ENCODE measurements at places on chromosomes 4 and X. TPM values are rescaled to one million over a fixed set of nuclear protein-coding genes. Genes with fewer than 3 reads are reported as not detected.

The PCDH19 gene
- 0.59 TPM for total RNA-seq

DNA sequence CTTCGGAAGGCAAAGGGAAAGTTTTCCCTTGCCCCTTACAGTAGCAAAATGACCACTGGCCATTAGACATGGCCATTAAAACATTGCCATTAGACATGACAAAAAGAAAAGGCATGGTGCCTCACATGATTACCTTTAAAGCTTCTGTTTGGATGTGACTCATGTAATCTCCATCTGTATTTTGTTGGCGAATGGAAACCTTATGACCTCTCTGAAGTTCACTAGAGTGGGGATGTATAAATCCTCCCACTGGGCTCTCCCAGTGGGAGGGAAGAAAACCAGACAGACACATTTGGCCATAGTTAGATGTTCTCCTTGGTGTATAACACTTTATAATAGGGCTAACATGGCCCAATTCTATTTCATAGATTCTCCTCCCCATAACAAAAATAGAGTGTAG, 152.6 kb downstream of the MAGEB17 start:
- peak; percentile 59 for DNase-seq

DNA sequence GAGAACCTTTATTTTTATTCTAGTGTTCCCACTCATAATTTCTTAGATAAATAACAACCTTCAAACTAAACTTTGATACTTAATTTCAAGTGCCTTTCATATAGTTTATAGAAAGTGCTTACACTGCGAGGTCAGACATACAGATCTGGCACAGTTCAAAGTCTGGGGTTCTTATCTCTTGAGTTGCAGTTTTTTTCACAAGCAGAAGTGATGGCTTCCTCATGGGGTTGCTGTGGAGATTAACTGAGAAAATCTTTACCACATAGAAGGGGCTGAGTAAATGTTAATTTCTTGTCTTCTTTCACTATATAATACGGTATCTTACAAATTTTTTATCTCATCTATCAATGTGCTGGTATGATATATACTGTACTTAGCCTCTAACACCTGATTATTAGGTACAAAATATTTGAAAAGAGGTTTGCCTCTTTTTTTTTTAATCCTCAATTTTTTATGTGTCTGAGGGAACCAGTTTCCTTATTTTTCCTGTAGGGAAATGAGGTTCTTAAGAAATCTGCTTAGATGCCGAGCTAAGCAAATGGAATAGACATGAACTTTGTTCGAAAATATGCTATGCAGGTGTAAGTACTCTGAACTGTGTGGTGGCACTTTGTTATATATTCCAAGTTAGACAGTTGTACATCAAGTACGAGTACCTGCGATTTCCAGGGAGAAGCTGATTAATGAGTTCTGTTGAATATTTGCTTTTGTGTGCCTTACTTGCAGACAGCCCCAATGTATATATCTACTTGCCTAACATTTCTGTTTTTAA, 3.3 kb downstream of the ING2 start:
- no peak for DNase-seq

DNA sequence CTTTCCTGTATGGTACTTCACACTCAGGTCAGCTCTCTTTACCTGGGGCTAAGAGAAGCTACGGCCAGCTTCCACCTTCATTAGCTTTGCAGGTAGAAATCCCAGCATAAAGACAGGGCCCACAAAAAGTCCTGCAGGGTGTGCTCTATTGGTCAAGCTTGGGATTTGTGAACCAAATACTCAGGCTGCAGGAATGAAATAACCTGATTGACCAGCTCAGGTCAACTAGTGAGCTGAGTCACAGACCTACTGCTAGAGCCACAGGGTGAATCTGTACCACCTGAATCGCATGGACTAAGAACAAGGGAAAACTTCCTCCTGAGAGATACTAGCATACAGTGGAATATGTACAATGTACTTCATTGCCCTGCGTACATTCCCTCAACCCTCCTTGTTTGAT, 172.2 kb downstream of the HHIP start:
- no peak for DNase-seq

The MBNL3 gene
- total RNA-seq, result 2.9 TPM

The MOSPD2 gene
- total RNA-seq, result 29.0 TPM

DNA sequence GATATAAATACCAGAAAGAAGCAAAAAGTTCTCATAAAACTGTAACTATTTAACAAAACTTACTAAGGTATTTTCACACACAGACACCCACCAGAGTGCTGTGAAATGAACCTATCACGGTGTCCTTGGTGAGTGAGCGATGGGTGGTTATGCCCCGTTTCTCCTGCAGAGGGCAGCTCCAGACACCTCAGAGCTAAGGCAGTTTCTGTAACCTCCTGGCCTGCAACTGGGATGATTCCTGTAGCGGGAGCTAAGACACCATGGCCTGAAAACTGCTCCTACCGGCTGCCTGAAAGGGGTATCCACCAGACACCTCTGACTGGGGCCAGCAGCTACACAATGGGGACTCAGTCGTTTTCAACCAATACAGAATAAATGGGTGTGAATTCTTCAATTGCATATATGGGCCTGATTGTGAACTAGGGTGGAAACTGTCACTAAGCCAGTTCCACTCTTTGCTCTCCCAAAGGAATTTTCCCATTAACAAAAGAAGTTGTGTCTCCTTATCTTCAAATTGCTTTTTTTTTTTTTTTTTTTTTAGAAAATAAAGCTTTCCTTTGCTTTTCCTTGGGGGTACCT, 2375.8 kb upstream of the TENM3 start:
- no peak for DNase-seq

The CPZ gene
- total RNA-seq, result 44.5 TPM

The CHRDL1 gene
- 25.9 TPM for total RNA-seq

DNA sequence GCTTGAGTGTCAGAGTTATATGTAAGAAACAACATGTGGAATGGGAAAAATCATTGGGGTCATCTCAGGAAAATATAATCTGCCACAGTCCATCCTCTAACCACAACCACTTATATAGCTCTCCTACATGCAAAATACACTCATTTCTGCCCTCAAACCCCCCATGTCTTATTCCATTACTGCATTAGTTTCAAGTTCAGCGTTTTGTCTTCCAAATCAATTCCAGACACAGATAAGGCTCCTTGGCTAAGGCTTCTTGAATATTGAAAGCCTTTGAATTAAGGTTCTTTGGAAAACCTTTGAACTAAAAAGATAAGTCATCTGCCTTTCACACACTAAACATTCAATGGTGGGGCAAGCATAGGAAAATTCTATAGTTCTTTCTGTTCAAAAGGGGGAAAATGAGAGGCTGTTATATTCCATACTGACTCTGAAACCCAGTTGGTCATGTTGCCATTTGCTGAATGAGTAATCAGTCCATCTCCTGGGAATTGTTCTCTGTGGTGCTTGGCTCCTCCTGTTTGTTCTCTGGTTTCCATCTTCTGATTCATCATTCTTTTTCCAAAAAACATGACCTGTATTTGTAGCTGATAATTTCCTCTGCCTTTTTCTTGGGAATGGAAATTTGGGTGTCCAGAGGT, 218.7 kb downstream of the BMPR1B start:
- peak; percentile 84 for DNase-seq

The FAM236C gene
- total RNA-seq, result not detected

- no peak for DNase-seq
These were observed 366.6 kb upstream of the GRIA3 start for GRCh38 chrX:122817321-122817955.

GRCh38 chrX:11666952-11667685, 1.4 kb upstream of the ARHGAP6 start:
- DNase-seq, result peak; percentile 72

DNA sequence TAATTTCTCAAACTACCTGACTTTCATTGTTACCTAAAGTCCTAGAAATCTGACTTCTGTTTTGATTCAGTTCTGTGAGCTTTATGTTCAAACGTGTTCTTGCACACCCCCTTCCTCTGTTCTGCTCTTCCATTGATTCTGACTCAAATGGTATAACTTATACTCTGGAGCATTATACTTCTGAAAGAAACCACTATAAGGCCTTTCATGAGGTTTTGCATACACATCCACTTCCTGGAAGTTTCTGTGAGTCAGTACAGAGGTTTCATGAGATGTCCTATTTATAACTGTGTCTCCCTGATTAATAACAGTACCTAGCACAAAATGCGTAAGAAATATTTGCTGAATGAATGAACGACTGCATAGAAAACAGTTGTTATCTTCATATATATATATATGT, 540.2 kb upstream of the CT83 start:
- DNase-seq, result no peak

The SPACA5 gene
- not detected for total RNA-seq

DNA sequence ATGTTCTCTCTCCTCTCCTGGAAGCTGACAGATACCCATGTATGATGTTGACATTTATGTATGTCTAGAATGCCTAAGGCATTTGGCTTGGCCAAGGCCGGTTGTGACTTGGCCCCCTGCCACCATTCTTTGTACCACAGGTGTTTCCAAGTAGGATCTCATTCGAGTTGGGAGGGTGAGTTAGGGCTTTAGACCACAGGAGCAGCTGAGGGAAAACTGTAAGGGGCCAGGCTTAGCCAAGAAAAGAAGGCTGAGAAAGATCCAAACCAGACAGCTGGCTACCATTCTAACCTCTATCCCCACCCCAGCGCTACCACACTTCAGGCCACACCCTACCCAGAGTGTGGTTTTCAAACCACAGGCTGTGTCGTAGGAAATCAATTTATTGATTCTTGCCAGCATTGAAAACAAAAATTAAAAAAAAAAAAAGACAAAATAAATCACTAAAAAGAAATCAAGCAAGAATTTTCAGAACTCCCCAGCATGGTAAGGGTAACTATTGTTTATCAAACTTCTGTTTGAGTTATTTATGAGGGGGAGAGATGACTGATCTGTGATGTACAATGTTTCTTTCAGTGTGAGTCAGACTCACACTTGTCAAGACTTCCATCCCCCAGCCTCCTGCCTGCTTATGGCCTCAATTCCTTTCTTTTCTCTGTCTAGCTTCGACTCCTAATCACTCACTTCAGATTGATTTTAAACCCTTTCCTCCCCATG, 9.9 kb downstream of the TMSB4X start:
- peak; percentile 38 for DNase-seq

- DNase-seq, result no peak
These were observed 51.3 kb downstream of the FNIP2 start for GRCh38 chr4:158819942-158820786.

DNA sequence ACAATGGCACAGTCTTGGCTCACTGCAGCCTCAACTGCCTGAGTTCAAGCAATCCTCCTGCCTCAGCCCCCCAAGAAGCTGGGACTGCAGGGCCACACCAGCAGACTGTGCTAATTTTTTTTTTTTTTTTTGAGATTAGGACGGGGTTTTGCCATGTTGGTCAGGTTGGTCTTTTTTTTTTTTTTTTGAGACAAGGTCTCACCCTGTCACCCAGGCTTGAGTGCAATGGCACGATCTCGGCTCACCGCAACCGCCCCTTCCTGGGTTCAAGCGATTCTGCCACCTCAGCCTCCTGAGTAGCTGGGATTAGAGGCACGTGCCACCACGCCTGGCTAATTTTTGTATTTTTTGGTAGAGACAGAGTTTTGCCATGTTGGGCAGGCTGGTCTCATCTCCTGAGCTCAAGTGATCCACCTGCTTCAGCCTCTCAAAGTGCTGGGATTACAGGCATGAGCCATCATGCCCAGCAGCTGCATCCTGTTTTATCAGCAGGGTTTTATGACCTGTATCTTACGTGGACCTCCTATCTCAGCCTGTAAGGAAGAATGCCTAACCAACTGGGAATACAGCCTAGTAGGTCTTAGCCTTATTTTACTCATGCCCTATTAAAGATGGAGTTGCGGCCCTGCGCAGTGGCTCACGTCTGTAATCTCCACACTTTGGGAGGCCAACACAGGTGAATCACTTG, 13.2 kb upstream of the MRPL1 start:
- no peak for DNase-seq

- peak; percentile 65 for DNase-seq
These were observed 147.1 kb downstream of the NHS start for GRCh38 chrX:17521871-17522693.

DNA sequence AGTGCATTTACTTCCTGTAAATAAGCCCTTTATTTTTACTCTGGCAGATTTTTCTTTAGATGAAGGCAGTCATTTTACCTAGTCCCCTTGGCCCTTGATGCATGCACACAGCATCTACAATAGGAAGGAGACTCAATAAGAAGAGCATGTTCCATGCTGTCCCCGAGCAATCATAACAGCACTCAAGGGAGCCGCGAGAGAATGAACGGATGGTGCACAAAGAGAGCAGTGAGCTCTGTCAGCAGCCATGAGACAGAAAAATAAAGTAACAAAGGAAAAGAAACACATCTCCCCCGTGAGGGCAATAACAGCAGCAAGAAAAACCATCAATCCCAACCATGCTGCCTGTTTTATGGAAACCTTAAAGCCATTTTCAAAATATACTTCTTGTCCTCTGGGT, 11.9 kb downstream of the SMIM31 start:
- DNase-seq, result no peak

DNA sequence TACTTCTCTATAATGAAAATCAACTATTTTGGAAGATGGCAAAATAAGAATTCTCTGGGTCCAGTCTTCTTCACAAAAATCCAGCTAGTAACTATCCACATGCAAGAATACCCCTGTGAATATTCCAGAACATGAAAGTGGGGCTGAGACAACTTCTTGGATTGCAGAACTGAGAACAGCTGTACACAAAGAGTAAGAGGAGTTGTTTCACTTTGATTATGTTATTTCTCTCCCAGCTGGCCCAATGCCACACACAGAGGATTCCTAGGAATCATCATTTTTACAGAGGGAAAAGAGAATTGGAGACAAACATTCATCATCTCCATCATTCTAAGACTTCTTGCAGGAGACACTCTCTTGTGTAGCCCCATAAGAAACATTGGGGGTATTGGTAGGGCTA, 782.2 kb upstream of the LCORL start:
- no peak for DNase-seq

The MAGEB1 gene
- total RNA-seq, result not detected

GRCh38 chrX:131317326-131317725, 28.2 kb upstream of the IGSF1 start:
- no peak for DNase-seq

The EFHC2 gene
- total RNA-seq, result 2.9 TPM

- no peak for DNase-seq
These were observed 698 bp downstream of the AFF1 start for GRCh38 chr4:86935566-86935852.

DNA sequence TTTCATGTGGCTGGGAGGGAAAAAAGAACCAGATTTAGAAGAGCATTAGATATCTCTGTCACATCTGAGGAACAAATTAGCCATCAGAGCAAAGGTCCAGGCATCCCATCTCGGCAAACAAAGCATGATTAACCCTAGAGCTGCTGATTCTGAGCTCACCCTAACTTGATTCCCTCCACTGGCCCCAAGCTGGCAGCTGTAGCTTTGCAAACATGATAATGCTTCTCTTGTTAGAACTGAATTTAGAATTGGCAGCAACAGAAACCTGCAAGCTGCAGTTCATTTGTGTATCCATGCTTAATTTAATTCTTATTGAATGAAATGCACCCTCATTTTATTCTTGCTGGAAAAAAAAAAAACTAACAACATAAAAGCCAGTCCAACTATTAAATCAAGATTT, 289.2 kb downstream of the IL1RAPL1 start:
- peak; percentile 35 for DNase-seq

DNA sequence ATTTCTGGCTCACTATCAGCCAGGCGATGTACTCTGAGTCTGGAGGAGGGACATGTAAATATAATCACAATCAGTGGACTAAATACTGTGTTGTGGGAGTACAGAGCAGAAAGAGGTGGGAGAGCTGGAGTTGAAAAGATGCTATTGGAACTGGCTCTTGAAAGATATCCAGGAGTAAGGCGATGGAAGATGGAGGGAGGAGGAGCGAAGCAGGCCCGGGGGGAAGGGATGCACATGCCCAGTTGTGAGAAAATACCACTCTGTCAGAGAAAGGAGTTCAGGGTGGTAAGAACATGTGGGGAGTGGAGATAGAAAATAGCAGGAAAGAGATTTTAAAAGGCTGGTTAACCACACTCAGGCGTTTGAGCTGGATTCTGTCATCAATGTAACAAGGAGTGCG, 216.9 kb upstream of the ETNPPL start:
- DNase-seq, result no peak

The FGF2 gene
- 69.2 TPM for total RNA-seq
